IPS DF 6.9 (cell line): ENCODE measurements at places on chromosomes 6 and 20.

DNA sequence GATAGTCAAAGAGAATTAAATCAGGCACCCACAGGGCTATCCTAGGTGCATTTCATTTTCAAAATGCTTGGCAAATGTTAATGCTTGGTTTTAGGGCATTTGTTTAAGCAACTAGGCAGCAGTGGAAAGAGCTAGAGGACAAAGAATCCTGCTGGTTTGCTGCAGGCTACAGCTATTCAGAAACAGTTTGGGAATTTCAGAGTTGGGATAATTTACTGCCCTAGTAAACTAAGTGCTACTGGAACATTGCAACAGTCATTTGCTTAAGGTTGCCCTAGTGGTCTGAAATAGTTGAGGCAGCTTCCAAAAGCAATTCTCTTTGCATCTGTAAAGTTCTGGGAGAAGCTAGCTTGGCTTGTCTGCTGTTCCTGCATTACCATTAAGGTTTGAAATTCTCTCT, 312.7 kb downstream of the LAMA2 start:
- DNase-seq = no peak

GRCh38 chr6:10417681-10418104, 2.8 kb upstream of the TFAP2A start:
- no peak for DNase-seq

DNA sequence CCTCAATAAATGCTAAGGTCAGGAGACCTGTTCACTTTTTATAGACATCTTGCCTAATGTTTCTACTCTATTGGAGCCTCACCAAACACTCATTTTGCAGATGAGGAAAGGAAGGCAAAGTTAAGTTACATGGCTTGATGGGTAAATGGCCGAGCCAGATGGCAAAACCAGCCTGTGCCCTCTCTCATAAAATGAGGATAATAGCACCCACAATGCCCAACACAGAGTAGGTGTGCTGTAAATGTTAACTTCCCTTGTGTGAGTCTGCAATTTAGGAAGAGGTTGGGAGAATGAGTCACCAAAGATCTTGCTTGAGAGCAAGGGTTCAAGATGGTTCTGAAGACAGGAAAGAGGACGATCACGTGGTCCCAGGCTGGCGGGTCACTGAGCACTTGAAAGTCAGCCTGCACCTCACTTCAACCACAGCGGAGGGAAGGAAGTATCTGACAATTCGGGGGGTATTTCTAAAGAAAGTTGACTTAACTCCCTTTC, 3.3 kb downstream of the KCNK5 start:
- DNase-seq = no peak

DNA sequence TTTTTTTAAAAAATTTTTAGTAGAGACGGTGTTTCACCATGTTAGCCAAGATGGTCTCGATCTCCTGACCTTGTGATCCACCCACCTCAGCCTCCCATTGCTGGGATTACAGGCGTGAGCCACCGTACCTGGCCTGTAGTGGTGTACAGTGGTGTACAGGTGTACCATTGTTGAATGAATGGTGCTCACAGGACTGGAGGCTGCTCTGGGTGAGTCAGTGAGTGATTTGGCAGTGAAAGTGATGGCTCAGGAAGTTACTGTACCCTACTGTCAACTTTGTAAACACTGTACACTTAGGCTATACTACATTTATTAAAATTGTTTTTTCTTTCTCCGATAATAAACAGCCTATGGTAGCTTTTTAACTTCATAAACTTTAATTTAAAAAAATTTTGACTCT, 122.8 kb upstream of the EEF1E1 start:
- DNase-seq = no peak

DNA sequence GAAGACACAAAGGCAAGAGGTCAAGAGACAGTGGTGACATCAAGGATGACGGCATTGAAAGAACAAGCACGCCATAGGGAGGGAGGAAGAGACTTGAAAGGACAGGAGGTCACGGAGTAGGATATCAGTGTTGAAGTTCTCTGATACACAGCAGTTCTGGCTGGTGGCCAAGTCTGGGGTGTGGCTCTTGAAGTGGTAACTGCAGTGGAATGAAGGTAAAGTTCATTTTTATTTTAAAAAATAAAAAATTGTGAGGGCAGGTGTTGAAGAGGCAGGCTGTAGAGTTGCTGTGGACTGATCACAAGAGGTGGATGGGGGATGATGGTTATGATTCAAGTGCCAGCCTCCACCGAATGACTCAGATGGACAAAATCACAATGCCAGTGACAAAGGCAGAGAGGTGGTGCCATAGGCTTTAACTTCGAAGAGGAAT, 53.2 kb upstream of the BMP2 start:
- DNase-seq = no peak

GRCh38 chr6:52136934-52137467, 49.2 kb upstream of the IL17A start:
- no peak for DNase-seq

DNA sequence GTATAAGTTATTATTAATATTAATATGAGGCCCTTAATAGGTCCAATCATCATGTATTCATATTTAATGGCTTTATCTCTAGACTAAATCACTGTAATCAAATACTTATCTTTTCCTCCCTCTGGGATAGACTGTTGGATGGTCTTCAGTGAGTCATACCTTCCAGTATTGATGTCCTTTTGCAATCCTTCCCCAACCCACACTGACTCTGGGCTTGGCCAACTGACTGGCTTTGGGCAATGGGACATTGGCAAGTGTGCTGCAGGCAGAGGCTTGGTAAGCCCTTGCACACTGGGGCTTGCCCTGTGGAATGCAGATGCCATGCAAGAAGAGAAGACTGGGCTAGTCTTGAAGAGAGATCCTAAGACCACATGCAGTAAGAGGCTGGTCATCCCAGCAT, 136.6 kb downstream of the CCDC170 start:
- no peak for DNase-seq

DNA sequence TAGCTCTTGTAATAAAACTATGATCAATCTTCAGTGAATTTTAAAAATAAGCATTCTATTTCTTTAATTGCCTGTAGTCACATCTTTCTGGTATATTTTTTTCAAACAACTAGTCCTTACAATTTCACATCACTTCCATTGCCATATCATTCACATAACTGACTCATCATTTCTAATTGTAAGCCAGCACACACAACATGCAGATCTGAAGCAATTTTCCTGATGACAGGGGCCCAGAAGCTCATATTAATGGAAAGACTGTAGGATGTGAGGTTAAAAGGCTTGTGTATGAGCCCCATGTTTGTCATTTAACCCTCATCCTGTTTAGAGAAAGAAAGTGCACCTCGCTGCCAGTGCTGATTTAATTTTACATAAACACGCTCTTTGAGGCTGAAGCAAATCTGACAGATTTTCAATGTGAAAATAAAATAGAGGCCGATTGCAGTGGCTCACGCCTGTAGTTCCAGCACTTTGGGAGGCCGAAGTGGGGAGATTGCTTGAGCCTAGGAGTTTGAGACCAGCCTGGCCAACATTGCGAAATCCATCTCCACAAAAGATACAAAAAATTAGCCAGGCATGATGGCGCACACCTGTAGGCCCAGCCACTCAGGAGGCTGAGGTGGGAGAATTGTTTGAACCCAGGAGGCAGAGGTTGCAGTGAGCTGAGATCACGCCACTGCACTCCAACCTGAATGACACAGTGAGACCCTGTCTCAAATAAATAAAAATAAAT, 40.1 kb upstream of the LTV1 start:
- DNase-seq = no peak

DNA sequence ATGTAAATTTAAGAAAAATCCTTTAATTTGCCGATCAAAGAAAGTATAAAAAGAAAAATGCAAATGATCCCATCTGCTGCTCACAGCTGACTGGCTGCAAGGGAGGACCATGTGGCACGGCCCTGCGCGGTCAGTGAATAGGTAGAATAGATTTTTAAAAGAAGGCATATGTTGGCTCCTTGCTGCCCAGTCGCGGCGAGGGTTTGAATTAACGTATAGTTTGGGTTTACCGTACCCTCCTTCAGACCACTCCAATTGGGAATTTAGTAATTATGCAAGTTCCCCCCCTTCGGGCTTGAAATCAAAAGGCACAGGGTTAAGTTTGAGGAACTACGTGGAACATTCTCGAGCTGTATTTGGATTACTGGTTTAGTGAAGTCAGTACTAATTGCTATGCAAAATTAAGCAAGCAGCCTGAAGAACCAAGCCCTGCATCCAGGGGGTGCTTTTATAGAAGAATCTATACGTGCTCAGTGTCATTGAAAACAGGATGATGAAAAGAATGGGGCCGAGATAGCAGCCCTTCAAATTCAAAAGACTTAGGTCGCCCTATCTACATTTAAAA, 1.1 kb upstream of the BEND3 start:
- no peak for DNase-seq

- DNase-seq = no peak
Measured at GRCh38 chr6:134406311-134406710, 88.4 kb upstream of the SGK1 start.

DNA sequence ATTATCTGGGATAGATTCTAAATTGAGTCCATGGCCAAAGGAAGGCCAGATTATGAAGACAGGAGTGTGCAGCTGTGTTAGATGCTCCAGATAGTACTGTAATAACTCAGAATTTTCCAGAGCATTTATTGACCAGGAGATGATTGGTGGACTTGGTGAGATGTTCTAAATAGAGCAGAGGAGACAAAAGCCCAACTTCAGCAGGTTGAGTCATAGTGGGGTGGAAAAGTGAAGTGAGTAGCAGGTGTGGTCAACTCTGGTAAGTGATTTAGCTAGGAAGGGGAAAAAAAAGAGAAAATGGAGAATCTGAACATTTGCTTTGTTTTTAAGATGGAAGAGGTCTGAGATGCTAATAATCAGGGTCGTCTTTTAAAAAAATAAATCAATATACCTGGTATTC, 227.4 kb downstream of the TMEM200A start:
- DNase-seq = no peak

- no peak for DNase-seq
Measured at GRCh38 chr20:25032065-25032477, 25.9 kb downstream of the ACSS1 start.

DNA sequence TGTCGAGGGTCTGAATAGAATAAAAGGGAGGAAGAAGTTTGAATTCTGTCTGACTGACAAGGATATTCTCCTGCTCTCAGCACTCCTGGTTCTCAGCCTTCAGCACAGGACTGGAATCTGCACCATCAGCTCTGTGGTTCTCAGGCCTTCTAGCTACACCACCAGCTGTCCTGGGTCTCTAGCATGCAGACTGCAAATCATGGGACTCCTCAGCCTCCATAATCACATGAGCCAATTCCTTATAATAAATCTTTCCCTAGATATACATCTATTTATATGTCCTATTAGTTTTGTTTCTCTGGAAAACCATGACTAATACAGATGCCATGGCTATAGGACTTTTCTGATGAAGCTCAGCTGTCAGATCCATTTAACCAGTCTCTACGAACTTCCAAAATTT, 132.8 kb upstream of the ECI2 start:
- no peak for DNase-seq

GRCh38 chr6:109527989-109528388, 45.0 kb upstream of the ZBTB24 start:
- DNase-seq = no peak

- DNase-seq = no peak
Measured at GRCh38 chr6:101543796-101544195, 150.3 kb downstream of the GRIK2 start.

DNA sequence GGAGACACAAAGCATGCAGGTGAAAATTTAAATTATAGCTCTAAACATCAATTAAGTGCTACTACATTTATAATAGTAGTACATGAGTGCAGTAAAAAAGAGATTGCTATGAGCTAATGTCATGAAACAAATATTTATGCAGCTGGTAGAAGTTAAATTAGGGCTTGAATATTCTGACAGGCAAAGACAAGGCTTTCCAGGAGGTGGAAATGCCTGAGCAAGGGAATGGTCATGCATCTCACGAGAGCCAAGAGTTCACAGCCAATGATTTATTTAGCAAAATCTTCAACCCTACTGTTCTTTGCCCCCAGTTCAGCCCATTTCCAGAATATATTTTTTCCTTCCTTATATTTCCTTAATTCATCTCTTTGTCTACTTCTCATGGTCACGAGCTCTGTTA, 128.9 kb downstream of the HIVEP2 start:
- no peak for DNase-seq

DNA sequence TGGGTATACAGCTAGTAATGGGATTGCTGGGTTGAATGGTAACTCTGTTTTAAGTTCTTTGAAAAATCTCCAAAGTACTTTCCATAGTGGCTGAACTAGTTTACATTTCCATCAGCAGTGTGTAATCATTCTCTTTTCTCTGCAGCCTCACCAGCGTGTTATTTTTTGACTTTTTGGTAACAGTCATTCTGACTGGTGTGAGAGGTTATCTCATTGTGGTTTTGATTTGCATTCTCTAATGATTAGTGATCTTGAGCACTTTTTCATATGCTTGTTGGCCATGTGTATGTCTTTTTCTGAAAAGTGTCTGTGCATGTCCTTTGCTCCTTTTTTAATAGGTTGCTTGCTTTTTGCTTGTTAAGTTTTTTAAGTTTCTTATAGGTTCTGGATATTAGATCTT, 194.2 kb upstream of the PHACTR1 start:
- no peak for DNase-seq

- DNase-seq = no peak
Measured at GRCh38 chr20:58753922-58754551, 61.4 kb downstream of the NPEPL1 start.

GRCh38 chr20:62576815-62577489, 65.4 kb upstream of the SLCO4A1 start:
- DNase-seq = no peak

- no peak for DNase-seq
Measured at GRCh38 chr6:131980791-131981623, 29.8 kb upstream of the CCN2 start.

DNA sequence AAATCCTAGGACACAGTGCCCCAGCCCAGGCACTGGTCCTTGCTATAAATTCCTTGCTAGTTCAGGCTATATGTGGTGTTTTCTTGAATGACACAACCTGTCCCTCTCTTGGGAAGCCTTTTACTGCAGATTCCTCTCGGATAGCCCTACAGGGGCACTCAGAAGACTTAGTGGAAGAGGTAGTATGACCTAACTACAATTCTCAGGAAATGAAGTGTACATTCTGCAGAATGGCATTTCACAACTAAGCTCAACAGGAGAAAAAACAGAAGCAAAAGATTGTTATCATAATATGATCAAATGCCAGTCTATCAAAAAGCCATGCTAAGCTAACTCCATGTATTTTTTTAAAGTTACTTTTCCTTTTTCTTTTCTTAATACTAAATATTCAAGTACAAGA, 66.3 kb upstream of the FBXL4 start:
- DNase-seq = no peak

- no peak for DNase-seq
Measured at GRCh38 chr6:56708810-56709597, 66.3 kb upstream of the DST start.

- peak; percentile 64 for DNase-seq
Measured at GRCh38 chr20:9407805-9408421, 106.5 kb upstream of the LAMP5 start.

DNA sequence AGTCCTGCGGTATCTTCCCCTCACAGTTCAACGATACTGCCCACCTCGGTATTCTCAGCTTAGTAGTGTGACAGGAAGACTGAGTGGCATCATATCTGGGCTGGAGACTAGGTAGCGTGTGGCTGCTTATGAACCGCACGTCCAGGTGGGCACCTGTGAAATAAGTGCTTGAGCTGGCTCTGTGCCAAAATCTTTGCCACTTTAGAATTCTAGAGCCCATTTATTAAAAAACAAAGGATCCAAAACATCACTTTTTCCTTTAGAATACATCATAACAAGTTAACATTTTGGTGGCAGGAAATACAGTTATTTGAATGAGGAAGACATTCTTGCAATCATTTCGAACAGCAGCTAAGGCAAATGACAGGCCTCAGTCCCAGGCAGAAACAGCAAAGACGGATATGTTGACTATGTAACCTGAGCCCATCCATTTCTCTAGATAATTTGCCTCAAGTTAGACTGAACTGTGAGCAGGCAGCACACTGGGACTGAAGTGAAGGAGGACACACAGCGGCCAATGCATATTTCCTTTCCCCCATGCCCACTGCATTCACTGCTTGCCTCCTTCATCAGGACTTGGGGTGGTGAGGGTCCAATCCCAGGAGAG, 136.6 kb downstream of the GMDS start:
- DNase-seq = no peak
